ENCODE measurements at places on chromosomes 2 and 18.

GRCh38 chr2:208142240-208142924, 3.6 kb downstream of the CRYGB start:
- no peaks in the 10 kb centered on the region for H3K4me1 ChIP-seq
- H3K27me3 ChIP-seq = no peaks in the 10 kb centered on the region
- DNase-seq = no peak
- H3K36me3 ChIP-seq = no peaks in the 10 kb centered on the region
- H3K4me3 ChIP-seq = no peak overlapping the region

DNA sequence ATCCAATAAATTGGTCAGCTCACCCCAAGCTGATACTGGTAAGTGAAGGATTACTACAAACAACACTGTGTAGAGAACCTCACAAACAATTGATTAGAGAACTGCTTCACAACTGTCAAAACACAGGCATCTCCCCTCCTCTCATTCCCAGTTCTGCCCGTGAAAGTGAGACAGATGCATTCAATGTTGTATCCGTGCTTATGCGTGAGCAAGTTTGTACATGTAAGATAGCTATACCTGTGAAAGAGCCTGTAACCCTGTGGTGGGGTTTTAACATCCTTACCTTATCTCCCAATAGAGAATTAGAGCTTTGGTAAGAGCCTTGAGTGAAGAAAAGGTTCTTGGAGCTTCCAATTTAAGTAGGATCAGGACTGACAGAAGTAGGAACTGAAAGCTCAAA, 9.1 kb downstream of the MARCHF4 start:
- no peak for DNase-seq
- no peak overlapping the region for H3K4me3 ChIP-seq
- H3K27me3 ChIP-seq = peaks cover 70% of the 10 kb centered on the region
- no peak overlapping the region for H3K27ac ChIP-seq

- H3K27ac ChIP-seq = no peak overlapping the region
- no peak overlapping the region for H3K4me3 ChIP-seq
- DNase-seq = no peak
- H3K27me3 ChIP-seq = peaks cover 10% of the 10 kb centered on the region
- H3K36me3 ChIP-seq = no peaks in the 10 kb centered on the region
- H3K4me1 ChIP-seq = no peaks in the 10 kb centered on the region
Observed at GRCh38 chr2:240711701-240712100, 20.0 kb downstream of the AQP12A start.

DNA sequence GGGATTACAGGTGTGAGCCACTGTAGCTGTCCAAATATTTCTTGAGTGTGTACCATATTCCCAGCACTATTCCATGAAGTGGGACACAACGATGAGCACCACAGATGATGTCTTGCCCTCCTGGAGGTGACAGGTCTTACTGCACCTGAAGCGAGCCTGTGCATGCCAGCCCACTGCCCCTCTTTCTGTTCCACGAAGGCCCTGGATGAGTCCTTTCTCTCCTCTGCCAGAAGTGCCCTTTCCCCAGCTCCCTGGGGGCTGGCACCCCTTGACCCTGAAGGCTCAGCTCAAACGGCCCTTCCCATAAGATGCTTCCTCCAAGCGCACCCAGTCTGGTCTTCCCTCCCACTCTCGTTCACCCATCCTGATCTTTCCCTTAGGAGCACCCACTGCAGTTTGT, 5.5 kb downstream of the ATP6V1B1 start:
- no peaks in the 10 kb centered on the region for H3K4me1 ChIP-seq
- no peak overlapping the region for H3K4me3 ChIP-seq
- no peaks in the 10 kb centered on the region for H3K36me3 ChIP-seq
- DNase-seq = no peak
- no peak overlapping the region for H3K27ac ChIP-seq

DNA sequence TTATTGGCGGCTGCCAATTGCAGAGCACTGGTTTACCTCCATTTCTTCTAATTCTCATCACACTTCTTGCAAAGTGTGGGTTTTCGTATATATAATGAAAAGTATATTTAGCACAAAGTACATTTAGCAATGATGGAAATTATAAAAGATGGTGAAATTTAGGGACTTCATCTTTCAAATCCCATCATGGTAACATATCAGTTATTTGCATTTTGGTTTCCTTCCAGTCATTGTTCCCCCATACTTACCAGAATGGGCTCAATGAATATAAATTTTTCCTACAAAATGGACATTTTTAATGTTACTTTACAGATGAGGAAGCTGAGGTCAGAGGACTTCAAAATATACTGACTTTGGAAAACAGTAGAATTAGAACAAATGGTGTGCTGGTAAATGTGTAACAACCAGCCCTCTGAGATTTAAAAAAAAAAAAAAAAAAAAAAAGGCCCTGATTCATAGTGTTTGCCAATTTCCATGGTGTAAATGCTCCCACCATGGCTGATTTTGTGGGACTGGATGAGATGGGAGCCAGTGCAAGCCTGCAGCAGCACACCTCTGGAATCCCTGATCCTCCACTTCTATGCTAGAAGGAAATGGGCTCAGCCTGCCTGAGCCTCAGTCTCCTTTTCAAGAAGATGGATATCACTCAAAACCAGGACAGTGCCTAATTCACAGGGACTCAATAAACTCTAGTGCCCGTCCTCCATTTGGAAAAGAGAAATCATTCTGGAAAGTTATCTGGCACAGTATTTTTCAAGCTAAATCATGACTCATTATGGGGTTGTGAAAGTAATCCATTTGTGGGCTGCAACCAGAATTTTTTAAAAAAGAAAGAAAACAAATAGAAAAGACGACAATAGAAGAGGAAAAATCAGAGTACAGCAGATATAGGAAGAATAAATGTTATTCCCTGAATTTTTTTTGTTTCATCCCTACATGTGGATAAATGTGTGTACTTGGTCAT, 34.0 kb downstream of the LBH start:
- peaks cover 16% of the 10 kb centered on the region for H3K36me3 ChIP-seq
- DNase-seq = no peak
- H3K27ac ChIP-seq = peak overlapping the region; percentile 96
- H3K4me1 ChIP-seq = peaks cover 40% of the 10 kb centered on the region
- H3K4me3 ChIP-seq = peak overlapping the region; percentile 77
- no peaks in the 10 kb centered on the region for H3K27me3 ChIP-seq

DNA sequence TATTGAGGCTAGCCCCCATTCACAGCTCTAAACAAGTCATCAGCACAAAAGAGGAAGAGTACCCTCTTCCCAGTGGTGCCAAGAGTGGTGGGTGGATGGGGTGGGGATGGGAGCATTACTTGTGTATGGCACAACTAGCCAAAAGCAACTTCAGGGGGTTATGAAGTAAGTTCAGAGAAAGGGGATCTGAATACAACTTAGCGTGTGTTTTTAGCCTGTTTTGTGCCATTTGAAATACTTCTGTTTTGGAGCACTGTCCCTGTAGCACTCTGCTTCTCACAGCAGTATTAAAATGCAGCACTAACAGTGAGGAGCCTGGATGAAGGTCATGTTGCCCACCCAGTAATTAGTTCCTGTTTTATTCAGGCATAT, 113.5 kb downstream of the CRIM1 start:
- peaks cover 17% of the 10 kb centered on the region for H3K4me1 ChIP-seq
- no peak overlapping the region for H3K4me3 ChIP-seq
- H3K36me3 ChIP-seq = peaks cover 8% of the 10 kb centered on the region

DNA sequence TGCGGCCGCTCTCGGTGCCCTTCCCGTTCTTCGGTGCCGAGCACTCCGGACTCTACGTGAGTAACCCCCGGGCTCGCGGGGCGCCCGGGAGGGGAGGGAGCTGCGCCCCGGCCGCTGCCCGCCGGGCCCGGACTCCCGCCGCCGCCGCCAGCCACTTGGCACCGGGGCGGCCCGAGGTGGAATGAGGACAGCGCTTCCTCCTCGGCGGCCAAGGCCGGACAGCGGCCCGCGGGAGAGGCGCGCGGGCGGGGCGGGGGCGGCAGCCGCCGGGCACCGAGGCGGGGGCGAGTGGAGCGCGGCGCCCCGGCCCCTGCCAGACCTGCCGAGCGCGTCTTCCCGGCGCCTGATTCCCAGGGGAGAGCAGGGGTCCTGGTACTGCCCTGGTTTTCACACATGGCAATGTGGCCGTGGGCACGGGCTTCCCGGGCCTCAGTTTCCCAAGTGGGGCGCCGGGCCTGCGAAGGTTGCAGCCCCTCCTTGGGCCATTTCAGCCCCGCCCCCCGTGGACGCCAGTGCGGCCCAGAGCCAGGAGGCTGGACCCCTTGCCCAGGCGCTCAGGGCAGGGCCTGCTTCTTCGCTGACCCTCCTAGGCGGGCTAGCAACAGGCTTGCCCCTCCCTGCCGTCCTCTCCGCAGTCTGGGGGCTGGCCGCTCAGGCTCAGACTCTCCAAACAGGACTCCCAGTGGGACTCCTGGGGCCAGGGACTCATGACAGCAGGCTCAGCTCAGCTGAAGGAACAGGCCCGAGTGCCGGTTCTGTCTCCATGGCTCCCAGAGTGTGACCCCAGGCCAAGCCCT, 775 bp downstream of the SNED1 start:
- H3K4me1 ChIP-seq = peaks cover 15% of the 10 kb centered on the region
- no peak overlapping the region for H3K27ac ChIP-seq
- H3K4me3 ChIP-seq = peak overlapping the region; percentile 70
- peaks cover 3% of the 10 kb centered on the region for H3K36me3 ChIP-seq
- peaks cover 72% of the 10 kb centered on the region for H3K27me3 ChIP-seq
- no peak for DNase-seq

GRCh38 chr18:65018184-65018583, 732.6 kb upstream of the CDH7 start:
- no peak overlapping the region for H3K4me3 ChIP-seq
- no peak overlapping the region for H3K27ac ChIP-seq
- H3K36me3 ChIP-seq = no peaks in the 10 kb centered on the region
- DNase-seq = no peak
- H3K4me1 ChIP-seq = no peaks in the 10 kb centered on the region

DNA sequence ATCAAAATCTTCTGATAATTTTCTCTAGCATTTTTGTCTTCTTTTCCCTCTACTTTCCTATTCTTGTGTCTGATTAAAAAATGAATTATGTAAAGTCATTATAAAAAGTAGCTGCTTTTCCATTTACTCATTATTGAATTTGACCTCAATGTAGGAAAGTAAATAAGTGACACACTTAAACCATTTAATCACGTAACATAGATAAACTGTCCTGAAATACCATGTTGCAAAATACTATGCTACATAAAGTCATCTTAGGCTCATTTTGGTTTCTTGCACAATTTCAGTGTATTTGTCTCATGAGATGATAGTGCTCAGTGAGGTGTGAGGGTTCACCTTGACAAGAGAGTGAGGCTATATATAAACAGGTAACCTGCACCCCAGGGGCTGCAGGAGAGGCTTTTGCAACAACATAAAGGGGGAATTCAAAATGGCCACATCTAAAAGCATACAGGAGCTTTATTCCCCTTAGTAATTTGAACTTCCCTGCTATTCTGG, 502.7 kb downstream of the RNF144A start:
- no peaks in the 10 kb centered on the region for H3K4me1 ChIP-seq
- H3K27ac ChIP-seq = no peak overlapping the region
- no peak overlapping the region for H3K4me3 ChIP-seq

DNA sequence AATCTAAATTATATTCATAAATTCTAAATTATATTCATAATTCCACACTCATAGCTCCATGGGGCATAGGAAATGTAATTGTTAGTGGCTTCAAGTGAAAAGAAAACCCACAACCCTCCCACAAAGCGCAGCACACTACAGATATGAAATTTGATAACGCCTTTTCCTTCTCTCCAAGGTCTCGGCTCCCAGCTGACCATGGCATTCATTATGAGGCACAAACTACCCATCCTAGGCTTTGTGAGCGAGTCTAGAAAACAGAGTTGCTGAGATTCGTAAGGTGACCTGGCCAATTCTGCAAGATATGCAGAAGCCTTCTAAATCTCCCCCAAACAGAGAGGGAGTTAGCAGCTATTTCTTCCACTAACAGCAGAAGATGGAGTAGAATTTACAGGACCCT, 5.4 kb downstream of the NPPC start:
- no peak overlapping the region for H3K4me3 ChIP-seq
- no peak overlapping the region for H3K27ac ChIP-seq
- H3K27me3 ChIP-seq = peaks cover 35% of the 10 kb centered on the region
- DNase-seq = no peak
- no peaks in the 10 kb centered on the region for H3K36me3 ChIP-seq
- peaks cover 6% of the 10 kb centered on the region for H3K4me1 ChIP-seq

DNA sequence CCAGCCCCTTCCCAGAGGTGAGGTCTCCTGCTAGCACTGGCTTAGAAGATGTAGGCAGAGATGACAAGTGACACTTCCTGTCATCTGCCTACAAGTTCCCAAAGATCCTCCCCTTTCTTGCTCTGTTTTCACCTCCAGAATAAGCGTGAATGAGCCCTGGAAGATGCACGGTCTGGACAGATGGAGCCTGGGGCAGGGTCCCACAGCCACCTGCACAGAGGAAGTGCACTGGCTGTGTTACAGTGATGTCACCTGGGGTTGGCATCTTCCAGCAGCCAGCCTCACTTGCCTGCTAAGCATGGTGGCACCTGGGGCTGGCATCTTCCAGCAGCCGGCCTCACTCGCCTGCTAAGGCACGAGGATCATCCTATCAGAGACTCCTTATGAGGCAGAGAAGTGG, 32.3 kb downstream of the TMEM18 start:
- H3K36me3 ChIP-seq = no peaks in the 10 kb centered on the region
- no peak for DNase-seq
- no peaks in the 10 kb centered on the region for H3K4me1 ChIP-seq
- H3K27ac ChIP-seq = no peak overlapping the region
- H3K4me3 ChIP-seq = no peak overlapping the region
- peaks cover 22% of the 10 kb centered on the region for H3K27me3 ChIP-seq

DNA sequence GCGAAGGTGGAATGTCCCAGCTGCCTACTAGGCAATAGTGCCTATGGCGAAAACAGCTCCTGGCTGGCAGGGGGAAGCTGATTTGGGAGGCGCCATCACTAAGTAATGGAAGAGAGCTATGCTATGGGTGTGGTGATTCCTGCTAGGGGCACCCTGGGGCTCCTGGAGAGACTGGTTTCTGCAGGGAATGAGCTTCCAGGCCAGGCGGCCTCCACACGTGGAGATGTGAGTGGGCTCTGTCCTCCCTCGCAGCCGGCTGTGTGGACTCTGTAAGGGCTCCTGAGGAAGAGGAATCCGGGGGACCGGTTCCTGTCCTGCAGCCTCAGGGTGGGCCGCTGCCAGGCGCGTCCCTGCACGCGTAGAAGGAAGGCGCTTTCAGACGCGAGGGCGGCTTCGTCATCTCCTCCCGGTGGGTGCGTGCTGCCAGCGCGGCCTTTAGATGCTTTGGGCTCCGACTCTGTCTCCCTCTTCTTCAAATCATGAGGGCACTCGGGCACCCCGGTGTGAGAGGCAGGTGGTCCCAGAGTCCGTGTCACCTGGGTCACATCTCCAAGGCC, 55.5 kb upstream of the ANKRD62 start:
- H3K4me1 ChIP-seq = peaks cover 19% of the 10 kb centered on the region
- DNase-seq = no peak
- H3K36me3 ChIP-seq = no peaks in the 10 kb centered on the region
- peak overlapping the region; percentile 53 for H3K4me3 ChIP-seq
- no peak overlapping the region for H3K27ac ChIP-seq
- peaks cover 48% of the 10 kb centered on the region for H3K27me3 ChIP-seq
